Stimulated activated CD4-positive, alpha-beta T cell treated with anti-CD3 and anti-CD28 coated beads, Interleukin-4, amount 100 ng/mL, for 1 hour (primary cell): ENCODE measurements at places on chromosomes 5 and 9.

DNA sequence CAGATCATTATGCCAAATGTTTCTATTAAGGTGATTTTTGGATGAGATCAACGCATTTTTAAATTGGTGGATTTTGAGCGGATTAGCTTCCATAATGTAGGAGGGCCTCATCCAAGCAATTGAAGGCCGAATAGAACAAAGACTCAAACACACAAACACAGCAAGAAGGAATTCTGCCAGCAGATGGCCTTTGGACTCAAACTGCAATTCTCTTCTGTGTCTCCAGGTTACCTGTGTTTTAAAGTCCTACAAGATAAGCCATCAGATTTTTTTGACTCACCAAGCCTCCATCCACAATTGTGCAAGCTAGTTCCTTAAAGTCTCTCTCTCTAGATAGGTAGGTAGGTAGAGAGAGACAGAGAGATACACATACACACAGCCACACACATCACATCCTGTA, 25.5 kb downstream of the CDH6 start:
- DNase-seq = no peak

DNA sequence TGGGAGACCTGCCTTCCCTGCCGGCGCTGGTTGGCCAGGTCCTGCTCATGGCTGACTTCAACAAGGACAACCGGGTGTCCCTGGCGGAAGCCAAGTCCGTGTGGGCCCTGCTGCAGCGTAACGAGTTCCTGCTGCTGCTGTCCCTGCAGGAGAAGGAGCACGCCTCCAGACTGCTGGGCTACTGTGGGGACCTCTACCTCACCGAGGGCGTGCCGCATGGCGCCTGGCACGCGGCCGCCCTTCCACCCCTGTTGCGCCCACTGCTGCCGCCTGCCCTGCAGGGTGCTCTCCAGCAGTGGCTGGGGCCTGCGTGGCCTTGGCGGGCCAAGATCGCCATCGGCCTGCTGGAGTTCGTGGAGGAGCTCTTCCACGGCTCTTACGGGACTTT, 10.6 kb downstream of the DIPK1B start:
- DNase-seq = no peak

DNA sequence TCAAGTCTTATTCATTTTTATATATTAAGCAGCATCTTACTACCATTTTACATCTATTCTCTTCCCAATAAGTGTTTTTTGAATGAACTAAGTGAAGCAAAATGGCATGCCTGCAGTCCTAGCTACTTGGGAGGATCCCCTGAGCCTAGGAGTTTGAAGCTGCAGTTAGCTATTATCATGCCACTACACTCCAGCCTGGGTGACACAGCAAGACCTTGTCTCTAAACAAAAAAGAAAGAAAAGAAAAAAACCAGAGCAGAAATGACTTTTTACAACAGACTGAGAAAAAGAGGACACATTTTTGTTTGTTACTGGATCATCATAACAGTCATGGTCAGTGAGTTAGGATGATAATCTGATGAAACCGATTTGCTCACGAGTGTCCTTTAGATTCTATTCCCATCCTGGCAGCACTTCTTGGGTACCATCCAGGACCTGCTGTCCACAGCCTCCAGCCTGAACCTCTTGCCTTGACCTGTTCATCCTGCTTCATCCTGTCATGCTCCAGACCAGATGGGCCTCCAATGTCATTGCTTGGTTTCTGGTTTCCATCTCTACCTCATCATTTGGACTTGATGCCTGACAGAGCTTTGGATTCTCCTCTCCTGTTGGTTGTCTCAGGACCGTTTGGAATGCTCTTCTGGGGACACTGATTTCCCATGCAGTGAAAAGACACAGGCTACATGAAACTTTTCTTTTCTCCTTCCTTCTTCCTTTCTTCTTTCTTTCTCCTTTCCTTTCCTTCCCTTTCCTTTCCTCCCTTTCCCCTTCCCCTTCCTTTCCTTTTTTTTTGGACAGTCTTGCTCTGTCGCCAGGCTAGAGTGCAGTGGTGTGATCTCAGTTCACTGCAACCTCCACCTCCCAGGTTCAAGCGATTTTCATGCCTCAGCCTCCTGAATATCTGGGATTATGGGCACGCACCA, 50.1 kb upstream of the GLRX start:
- no peak for DNase-seq

GRCh38 chr5:169997798-169998197, 17.5 kb upstream of the INSYN2B start:
- DNase-seq = no peak

DNA sequence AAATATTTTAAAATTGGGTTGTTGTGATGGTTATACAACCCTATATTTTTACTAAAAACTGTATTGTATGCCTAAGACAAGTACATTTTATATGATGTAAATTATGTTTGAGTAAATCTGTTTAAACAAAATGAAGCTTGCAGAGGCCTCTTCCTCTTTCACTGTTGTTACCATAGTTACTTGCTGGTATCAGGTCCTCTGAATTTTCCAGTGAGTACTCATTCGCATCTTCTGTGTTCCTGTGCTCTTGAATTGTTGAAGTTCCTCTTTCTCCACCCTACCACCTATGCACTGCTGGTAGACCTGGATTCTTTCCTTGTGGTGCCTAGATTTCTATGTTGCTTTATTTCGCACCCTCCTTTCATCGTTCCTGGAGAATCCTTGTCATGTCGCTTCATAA, 938.5 kb upstream of the ACO1 start:
- DNase-seq = no peak

GRCh38 chr9:121362813-121363621, 7.0 kb downstream of the STOM start:
- no peak for DNase-seq

DNA sequence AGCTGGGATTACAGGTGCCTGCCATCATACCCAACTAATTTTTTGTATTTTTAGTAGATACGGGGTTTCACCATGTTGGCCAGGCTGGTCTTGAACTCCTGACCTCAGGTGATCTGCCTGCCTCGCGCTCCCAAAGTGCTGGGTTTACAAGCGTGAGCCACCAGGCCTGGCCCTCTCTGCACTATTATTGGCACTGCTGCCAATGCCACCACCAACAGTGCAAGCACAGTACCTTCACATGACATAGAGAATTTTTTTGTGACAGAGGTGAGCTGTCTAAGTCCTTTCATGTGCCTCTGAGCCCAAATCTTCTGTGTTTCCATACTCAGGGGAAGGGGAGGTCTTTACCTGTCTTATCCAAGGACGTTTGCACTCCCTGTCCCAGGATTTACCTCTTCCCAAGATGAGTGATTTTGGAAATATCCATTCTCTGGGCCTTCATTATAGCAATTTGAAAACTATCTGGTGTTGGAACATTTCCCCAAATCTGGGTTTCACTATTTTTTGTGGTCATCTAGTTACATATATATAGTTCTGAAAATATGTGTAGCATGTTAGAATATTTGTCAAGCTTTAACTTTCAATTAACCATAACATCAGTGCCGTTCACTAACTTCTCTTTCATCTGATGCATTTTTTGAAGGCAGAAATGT, 5.4 kb upstream of the CD180 start:
- DNase-seq = no peak

DNA sequence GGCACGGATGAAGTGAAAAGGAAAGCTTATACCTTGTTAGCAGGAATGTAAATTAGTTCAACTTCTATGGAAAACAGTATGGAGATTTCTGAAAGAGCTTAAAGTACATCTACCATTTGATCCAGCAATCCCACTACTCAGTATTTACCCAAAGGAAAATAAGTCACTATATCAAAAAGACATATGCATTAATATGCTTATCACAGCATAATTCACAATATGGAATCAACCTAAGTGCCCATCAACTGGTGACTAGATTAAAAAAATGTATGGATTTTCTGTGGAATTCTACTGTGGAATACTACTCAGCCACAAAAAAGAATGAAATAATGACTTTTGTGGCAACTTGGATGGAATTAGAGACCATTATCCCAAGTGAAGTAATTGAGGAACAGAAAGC, 279.6 kb downstream of the GABRB2 start:
- DNase-seq = no peak
